Nephron progenitor cell (in vitro differentiated cells): ENCODE measurements at places on chromosomes 6 and 20.

- DNase-seq, result no peak
Measured at GRCh38 chr6:141830530-141830929, 302.2 kb upstream of the GJE1 start.

DNA sequence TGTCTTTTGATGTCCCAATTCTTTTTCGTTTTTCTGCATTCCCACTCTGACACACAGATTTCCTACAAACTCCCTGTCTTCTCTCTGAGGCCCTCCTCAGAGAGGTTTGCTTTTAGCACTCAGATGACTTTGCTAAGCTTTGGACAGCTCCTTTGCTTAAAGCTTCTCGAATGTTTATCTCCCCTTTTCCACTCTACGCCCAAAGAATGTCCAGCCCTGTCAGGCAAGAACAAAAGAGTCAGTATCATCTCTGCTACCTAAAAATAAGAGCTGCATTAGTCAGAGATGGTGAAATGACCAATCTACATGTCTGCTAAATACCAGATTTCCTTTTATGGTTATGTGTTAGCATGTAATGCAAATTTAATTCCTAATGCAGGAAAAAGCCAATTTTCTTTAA is 56.8 kb downstream of the PREP start:
- DNase-seq, result no peak

- no peak for DNase-seq
Measured at GRCh38 chr6:14254505-14254904, 136.9 kb downstream of the CD83 start.

DNA sequence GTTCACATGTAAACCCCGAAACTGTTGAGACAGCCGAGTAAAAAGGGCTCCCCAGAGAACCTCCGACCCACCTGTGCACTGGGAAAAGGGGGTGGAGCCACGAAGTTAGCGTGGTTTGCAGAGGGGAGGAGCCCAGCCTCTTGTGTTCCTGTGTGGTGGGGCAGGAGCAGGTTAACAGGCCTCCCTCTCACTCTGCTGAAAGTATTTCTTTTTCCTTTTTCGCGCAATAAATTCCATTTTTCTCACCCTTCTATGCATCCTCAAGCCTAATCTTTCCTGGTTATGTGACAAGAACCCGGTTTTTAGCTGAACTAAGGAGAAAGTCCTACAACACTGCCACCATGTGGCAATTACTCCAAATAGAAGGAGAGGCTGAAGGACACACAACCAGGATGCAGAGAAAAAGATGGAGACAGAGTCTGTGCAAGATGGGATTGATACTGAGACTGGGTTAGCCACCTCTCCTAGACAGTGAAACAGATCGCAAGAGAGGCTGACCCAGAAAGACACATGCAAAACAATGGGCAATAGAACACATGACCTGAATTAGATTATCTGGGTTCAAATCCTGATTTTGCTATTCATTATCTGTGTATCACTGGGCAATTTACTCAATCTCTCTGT is 168.7 kb upstream of the PRSS16 start:
- DNase-seq, result peak; percentile 46

- DNase-seq, result no peak
Measured at GRCh38 chr6:109896341-109896740, 81.8 kb upstream of the GPR6 start.

- DNase-seq, result no peak
Measured at GRCh38 chr6:68372991-68373390, 262.1 kb upstream of the ADGRB3 start.

DNA sequence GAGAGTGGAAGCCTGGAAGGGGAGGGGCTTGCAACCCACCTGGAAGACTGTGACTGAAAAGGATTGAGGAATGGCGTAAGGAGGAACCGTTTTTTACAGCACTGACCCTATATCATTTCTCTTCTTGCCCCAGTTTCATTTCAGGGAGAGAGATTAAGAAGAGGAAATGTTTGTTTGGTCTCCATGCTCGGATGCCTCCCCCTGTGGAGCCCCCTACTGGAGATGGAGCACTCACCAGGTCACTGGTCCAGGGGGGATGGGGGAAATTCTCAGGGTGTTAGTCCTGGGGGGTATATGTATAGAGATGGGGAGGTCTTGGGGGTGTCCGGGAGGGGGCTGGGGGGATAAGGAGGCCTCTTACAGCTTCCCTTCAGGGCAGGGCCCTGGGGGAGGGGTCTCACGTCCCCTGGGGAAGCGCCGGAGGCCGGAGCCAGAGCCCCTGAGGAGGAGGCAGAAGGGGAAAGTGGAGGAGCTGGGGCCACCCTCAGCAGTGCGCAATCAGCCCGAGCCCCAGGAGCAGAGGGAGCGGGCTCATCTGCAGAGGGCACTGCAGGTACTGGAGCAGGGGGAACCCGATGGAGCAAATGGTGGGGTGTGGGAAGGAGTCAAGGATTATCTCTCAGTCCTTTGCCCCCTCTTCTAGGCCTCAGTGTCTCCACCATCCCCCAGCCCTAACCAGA is 3.2 kb downstream of the CUTA start:
- no peak for DNase-seq

DNA sequence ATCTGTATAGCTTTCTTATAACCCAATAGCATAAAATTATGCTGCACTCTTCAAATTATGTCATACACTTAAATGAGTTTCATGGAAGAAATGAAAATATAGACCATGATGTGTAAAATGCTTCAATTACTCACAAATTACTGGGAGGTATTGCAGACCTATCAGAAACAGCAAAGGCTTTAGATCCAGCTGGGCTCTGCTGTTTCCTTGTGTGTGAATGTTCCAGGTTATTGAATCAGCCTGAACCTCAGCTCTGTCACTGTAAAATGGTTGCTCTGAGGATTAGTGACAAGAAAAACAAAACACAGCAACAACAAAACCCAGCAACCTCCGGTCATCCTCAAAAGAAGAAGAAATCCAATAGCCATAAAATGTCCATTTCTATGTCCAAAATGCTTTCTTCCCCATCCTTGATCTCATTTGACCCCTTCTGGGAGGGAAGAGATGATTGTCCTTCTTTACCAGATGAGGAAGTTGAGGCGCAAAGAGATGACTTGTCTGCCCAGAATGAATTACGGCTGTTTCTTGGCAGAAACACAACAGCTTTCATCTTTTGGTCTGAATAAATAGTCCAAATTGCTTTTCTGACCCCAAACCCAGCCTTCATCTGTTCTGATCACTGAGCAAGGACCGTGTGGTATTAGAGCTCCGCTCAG is 42.2 kb upstream of the TGM6 start:
- no peak for DNase-seq

GRCh38 chr6:85429346-85429745 is 20.5 kb upstream of the NT5E start:
- DNase-seq, result no peak

DNA sequence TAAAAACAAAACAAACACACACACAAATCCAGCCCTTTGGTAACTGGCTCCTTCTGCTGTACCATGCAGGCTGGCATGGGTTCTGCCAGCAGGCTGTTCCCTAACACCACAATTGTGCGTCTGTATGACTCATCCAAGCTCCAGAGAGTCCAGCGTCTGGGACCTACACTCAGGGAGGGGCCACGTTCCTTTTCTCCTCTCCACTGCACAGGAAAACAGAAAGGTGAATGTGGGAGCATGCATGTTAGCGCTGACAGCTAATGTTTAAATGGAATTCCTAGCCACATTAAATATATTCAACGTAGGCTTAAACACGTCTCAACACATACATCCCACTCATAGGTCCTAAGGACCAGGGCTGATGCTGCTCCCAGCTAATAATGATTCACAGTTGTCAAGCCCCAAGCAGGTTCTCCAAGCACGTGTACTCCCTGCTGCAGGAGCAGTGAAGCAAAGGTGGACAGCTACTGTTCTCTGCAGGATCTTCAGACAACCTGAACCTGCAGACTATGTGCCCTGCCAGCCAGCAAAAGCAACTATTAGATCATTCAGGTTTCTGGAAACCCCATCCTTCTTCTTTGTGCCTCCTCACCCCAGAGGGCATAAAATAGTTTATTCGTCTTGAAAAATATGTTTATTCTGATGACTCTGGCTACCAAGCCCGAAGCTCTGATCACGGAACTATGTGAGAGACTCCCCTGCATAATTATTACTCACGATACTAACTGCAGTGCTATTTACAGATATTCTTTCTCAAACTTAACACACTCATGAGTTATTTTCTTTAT is 20.9 kb downstream of the MAP1LC3A start:
- no peak for DNase-seq

- DNase-seq, result no peak
Measured at GRCh38 chr6:153771577-153771976, 267.5 kb upstream of the OPRM1 start.

DNA sequence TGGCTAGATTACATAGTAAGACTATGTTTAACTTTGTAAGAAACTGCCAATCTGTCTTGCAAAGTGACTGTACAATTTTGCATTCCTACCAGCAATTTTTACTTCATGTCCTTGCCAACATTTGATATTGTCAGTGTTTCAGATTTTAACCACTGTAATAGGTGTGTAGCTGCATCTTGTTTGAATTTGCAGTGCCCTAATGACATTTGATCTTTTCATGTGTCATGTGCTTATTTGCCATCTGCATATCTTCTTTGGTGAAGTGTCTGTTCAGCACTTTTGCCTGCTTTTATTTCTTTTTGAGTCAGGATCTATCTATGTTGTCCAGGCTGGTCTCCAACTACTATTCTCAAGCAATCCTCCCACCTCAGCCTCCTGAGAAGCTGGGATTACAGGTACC is 2.4 kb upstream of the PRPH2 start:
- DNase-seq, result no peak

DNA sequence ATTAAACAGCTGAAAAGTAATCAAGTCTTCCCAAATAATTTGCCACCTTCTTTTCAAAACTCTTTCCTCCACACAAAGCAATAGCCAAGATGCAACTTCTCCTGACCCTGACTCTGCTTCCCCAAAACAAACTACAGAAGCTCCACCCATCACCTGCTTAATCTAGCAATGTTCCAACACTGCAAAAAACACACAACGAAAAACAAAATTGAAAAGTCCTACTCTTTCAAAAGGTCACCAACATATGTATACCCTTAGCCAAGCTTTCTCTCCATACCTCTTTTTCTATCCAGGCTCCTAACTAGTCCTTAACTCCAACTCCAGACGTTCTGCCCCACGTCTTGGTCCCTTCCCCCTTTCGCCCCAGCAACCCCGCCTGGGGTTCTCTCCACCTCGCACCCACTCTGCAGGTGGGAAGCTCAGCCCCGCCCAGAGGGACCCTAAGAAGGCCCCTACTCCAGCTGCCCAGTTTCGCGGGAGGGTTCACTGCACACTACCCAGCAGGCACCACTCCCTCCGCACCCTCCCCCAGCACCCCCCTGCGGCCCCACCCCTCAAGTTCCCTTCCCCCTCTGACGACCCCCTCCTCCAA is 717 bp downstream of the CSNK2A1 start:
- DNase-seq, result peak; percentile 39

DNA sequence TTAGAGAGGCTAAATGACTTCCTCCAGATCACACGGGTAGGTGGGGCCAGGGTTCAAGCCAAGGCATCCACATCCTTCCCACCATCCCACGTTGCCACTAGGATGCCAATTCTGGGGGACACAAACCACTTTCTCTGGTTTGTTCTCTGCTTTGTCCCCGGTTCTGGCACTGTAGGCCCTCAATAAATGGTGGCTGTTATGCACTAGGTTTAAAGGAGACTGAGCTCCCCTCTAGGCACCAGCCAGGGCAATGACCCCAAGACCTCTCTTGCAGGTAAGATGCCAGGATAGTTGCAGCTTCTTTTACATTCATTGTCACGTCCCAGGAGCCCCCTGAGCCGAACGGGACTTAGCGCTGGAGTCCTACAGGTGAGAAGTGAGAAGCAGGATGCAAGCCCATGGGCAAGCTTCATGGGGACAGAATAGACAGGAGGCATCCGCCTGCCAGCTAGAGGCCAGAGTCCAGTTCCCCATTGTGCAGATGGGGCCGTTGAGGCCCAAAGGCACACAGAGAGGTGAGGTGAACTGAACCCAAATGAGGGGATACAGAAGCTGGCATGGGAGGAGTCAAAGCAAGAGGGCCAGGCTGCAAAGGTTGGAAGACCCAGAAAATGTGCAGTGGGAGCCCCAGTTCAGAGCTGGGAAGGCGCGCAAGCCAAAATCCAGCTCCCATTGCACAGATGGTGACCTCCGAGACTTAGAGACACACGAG is 677 bp downstream of the PXMP4 start:
- no peak for DNase-seq

- DNase-seq, result no peak
Measured at GRCh38 chr6:103750603-103751002, 1109.1 kb downstream of the HACE1 start.

DNA sequence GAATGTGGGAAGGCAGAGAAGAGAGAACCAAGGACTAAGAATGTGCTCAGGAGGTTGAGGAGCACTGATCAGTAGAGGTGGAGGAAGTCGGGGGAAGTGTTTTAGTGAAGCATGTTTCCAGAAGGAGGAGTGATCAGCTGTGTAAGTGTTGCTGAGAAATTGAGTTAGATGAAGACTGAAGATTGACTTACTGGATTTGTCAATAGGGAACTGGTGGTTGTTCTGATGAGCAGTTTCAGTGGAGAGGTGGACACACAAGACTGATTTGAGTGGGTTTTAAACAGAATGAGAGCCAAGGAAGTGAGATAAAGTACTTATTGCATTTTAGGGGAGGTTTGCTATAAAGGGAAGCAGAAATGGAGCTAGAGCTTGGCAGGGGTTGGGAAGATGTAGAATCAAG is 182.6 kb downstream of the CDKAL1 start:
- no peak for DNase-seq

DNA sequence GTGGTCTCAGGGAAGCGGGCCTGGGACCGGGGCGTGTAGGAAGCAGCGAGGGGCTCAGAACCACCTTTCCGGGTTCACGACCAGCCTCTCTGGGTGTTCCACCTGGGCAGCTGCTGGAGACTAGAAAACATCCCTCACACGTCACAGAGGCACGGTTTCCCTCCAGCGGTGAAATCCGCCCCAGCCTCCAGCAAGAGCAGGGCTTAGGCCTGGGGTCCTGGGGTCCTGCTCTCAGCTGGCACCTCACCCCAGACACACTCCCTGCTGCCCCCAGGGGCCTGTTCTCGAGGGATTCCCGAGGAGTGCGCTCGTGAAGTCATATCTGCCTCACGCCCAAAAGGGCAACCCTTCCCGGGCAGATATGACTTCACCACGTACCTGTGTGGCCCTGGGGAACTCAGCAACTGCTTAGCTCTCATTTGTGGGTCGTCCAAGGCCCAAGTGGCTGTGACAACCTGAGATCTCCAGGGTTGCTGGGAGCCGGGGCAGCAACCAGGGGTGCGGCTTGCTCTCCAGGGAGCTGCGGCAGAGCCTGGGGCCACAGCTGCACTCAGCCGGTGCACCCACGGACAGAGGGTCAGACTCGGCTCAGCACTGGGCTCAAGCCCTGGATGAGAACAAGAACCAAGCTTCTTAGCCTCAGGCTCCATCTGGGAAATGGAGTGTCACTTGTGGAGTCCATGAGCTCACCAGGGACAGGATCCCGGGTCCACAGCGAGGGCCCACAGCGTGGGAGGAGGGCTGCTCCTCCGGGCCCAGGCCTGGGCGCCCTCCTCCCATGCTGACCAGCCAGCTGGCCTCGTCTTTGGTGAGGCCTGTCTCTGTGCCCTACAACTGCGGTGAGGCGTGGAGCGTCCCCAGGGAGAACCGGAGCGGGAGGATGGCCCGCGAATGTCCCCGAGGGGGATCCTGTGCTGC is 661 bp downstream of the FNDC11 start:
- no peak for DNase-seq
